ENCODE measurements at places on chromosomes 5 and 9.

- DNase-seq = no peak
Observed at GRCh38 chr5:172745838-172746237, 25.2 kb downstream of the DUSP1 start.

- DNase-seq = no peak
Observed at GRCh38 chr5:115815693-115816225, 700 bp downstream of the CDO1 start.

DNA sequence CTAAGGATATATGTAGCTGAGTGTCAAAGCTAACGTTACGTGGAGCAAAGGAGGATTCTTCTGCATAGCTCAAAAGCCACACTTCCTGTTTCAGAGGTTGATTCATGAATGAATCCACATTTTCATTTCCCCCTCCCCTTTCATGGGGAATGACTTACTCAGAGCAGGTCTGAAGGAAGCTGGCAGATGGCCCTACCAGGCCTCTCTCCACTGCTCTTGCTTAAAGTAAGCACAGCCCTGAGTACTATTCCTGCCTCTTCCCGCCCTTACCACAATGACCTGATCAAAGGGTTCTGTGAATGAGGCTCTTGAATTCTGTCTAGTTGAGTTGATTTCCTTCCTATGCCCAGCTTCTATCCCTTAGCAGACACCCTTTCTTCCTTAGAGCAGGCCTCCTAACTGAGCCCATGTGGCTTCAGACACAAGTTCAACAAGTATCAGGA is 6.3 kb downstream of the IGIP start:
- DNase-seq = no peak

GRCh38 chr9:68838245-68838644 is 133.2 kb downstream of the PIP5K1B start:
- DNase-seq = no peak

All from NCI-H524 (cell line).